ENCODE measurements at places on chromosomes 1 and 21.

DNA sequence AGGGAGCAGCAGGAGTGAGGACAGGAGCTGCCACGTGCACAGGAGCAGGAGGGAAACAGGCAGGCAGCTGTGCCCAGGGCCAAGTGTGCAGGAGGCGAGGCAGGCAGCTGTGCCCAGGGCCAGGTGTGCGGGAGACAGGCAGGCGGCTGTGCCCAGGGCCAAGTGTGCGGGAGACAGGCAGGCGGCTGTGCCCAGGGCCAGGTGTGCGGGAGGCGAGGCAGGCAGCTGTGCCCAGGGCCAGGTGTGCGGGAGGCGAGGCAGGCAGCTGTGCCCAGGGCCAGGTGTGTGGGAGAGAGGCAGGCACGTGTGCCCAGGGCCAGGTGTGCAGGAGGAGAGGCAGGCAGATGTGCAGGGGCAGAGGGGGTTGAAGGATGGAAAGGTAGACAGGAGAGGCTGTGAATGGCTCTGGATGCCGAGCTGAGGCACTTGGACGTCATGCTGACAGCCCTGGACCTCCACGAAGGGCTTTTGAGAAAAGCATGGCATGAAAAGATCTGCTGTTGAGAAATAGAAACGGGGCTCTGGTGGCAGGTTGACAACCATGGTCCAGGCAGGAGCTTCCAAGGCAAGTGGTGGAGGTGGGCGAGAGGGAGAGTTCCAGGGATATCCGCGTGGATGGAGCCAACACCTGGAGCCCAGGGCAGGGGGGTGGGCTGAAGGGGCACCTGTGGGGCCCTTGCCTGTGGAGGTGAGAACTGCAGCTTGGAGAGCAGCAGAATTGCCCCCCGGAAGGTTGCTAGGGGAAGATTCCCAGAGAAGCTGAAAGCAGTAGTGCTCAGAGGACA lies 19.1 kb upstream of the NPHP4 start:
- no peak for DNase-seq

- DNase-seq = no peak
Observed at GRCh38 chr1:232890340-232890943, 60.0 kb upstream of the NTPCR start.

DNA sequence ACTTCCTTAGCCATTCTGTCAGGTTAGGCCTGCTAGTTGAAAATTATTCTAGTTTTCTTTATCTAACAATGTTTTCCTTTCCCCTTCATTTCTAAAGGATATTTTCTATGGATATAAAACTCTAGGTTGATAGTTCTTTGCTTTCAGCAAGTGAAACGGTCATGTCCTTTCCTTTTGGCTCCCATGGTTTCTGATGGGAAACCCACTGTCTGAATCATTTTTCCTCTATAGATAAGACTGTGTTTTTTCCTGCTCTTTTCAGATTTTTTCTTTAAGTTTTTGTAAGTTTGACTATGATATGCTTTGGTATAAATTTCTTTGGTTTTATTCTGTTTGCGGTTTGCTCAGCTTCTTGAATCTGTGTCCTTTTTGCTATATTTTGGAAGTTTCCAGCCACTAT lies 800.9 kb downstream of the USP25 start:
- no peak for DNase-seq

DNA sequence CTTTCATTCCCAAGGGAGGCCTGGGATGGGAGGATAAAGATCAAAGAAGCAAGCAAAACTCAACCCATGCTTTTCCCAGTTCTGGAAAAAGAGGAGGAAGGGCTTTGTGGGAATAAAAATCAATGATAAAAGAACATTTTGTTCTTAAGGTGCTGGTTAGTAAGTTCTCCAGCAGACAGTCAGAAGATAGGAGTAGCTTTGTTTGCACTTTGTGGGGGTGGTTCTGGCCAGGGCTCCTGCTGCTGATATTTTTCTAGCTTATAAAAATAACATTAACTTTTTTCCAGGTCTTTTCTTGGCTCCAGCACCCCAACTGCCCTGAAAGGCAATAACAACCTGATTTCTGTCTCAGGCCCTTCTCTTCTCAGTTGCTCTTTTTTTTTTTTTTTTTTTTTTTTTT lies 220.0 kb downstream of the FGGY start:
- no peak for DNase-seq

DNA sequence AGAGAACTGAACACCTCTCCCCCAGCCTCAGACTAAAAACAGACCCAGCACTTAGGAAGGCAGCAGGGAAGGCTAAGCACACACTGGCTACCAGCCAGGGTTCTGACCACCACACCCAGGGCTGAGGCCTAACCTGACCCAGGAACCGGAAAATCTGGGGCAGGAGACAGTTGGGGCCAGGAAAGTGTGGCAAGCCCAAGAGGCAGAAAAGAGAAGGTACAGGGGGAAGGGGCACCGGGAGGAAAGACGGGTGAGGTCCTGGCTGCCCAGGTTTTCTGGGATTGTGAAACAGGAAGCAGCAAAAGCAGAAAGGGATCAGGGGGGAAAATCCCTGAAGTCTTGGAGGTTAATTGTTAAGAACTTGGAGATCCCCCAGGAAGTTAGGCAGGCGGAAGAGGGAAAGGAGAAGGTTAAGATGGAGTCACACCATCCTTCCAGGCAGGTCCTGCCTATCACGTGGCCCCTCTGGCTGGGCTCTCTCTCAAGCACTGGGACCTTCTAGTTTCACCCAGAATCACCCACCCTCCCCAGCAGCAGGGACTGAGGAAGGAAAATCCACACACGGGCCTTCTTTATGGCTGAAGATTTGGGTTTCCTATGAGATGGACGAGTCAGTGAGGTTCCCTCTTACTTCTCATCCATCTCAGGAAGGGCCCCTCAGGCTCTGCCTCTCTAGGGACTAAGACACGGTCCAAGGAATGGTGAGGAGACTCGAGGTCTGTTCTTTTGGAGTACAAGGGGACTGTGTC lies 2.6 kb downstream of the HDGF start:
- no peak for DNase-seq

GRCh38 chr1:30888391-30888790 lies 20.2 kb downstream of the SDC3 start:
- no peak for DNase-seq

GRCh38 chr1:48875552-48876329 lies 99.0 kb upstream of the BEND5 start:
- no peak for DNase-seq

- DNase-seq = no peak
Observed at GRCh38 chr1:53574621-53575020, 115.4 kb downstream of the DMRTB1 start.

DNA sequence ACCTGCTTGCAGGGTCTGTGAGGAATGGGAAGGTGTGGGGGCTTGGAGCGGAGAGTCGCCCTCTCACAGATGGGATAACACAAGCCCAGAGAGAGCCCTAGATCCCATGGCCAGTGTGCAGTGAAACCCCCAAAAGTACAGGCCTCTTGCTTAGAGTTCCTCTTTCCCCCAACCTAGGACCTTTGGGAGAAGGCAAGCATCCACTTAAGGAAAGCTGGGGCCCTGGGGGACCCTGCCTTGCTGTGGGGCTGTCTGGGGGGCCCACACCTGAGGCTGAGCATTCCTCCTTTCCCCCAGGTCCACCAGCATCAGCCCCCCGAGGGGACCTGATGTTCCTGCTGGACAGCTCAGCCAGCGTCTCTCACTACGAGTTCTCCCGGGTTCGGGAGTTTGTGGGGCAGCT lies 1.1 kb downstream of the VWA1 start:
- no peak for DNase-seq

DNA sequence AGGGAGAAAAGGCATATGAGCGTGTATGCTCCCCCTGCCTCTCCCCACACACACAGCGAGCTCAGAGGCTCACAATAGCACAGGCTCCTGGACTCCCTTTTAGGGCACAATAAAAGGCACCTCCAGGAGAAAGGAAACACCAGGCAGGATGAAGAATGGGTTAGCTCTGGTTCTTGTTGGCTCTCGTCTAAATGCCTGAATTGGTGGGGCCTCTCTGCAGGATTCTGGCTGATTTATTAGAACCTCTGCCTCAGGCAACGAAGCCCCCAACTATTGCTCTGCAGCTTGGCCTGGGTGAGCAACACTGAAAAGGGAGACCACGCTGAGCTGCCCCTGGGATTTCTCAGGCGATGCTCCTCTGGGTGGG lies 590.9 kb upstream of the PLXNA2 start:
- DNase-seq = no peak

- DNase-seq = no peak
Observed at GRCh38 chr1:59639266-59639665, 175.5 kb upstream of the HOOK1 start.

- no peak for DNase-seq
Observed at GRCh38 chr1:201391651-201392511, 7.2 kb downstream of the LAD1 start.

DNA sequence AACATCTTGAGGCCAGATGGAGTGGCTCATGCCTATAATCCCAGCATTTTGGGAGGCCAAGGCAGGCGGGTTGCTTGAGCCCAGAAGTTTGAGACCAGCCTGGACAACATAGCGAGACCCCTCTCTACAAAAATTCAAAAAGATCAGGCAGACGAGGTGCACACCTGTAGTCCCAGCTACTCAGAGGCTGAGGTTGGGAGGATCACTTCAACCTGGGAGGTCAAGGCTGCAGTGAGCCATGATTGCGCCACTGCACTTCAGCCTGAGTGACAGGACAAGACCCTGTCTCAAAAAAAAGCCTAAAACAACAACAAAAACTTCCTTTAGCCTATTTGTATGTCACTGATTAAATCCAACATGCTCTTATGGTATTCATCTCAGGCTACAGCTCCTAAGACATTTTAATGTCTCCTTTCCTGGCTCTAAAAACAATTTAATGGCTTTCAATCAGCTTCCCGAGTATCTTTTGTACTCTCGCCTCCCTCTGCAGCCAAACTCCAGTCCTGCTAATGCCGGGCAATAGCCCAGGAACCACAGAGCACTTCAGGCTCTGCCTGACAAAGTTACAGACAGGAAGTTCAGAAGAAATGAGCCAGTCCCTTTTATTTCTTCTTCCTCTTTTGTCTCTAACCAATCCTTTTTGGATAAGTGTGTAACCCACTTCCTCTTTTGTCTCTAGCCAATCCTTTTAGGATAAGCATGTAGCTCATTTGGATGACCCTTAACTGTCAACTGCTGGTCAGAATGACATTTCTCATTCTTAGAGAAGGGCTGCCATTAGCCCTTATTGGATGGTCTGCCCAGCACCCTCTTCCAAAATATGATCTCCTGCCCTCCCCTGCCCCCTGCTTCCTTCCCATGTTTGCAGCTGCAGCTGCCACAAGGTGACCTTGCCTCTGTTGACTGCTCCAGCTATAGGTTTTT lies 6.6 kb upstream of the DOP1B start:
- DNase-seq = no peak

DNA sequence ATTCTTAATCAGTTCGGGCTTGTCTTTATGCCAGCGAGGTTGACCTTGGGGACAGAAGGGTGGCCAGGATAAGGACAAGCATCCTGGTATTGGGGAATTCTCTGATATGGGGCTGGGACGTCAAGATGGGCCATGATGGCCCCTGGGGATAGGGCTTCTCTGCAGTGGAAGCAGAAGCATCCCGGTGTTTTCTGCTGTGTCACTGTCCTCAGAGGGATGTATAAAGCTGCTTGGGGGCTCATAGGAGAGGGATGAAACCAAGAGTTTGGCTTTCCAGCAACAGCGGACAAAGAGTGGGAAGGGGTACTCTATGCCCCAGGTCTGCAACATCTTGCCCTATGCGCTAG lies 1.4 kb upstream of the ATP1B1 start:
- no peak for DNase-seq

DNA sequence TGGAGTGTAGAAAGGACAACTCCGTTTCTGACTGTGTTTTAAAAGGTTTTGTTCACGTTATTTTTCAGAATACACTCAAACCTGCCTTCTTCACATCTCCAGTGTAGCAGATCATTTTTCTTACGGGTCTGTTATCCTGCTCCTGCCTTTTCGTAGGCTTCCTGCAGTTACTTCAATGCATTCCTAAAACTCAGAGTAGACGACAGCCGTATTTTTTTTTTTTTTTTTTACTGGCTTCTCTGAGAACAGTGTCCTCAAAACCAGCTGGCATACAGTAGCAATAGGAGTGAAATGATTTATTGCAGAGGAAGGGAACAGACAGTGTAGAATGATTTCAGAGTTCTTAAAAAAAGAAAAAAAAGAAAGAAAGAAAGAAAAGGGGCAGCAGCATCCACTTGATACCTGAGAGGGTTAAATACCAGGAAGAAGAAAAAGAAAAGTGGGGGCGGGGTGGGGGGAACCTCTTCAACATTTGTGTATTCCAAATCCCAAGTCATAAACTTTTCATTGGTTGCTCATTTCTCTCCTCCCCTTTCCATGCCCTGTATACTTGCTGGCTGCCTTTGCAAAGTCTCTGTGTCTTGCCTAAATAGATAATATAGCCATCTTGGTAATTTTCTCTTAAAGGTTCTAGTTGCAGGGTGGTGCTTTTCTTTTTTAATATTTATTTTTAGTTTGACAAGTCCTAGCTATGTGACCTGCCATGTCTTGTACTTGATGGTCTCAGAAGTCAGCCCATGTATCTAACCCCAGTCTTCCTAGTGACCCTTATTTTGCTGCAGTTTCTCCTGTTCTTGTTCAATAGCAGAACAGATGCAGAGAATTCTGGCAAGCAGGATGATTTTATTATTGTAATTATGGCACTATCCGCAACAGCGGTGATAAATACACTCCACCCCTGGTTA lies 2.8 kb downstream of the TGFB2 start:
- DNase-seq = no peak

DNA sequence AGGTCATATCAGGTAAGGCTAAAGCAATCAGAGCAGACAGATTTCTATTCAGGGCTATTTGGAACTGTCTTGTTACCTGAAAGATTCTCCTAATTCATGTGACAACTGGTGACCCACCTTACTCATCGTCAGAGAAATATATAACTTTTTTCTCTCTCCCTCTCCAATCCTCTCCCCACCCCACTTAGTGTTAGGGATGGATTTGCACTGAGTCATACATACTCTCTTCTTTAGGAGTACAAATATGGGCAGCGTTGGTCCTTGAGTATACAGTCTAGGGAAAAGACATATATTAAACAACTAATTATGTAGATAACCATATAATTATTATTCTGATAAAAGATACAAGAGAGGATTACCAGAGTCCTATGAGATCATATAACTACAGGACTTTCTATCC lies 246.3 kb downstream of the HHIPL2 start:
- DNase-seq = no peak

DNA sequence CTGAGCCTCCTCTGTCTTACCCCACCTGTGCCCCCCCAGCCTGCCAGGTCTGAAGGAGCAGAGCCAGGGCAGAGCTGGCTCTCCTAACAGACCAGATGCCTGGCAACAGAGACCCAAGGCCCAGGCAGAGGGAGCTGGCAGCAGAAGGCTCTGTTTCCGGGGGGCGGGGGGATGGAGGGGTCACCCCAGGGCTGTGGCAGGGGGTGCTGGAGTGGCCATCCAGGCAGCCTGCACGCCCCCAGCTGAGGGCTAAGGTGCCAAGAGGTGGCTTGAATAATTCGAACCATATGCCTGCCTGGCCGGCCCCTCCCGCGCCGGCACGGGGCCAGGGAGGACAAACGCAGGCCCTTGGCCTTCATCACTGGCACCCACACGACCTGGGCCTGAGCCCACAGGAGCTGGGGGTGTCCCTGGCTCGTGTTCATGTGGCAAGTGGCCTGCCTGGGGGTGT lies 16.0 kb upstream of the PLEKHG5 start:
- DNase-seq = no peak

DNA sequence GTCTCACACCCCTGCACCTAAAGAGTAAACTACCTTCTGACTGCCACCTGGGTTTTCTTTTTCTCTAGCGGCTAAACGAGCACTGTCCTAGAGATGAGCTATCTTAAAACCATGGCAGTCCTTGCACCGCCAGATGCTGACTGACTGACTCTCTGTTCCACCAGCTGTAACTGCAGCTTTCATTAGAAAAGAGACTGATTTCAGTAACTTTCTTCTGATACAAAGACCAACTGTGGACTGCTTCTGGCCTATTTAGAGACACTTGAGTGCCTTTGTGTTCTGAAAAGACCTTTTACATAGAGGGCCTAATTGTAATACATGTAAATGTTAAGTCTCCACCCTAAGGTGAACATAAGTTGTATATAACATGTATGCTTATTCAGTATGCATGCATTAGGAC lies 152.5 kb downstream of the DISC1 start:
- DNase-seq = no peak

All from T-cell (primary cell).